Astrocyte of the hippocampus (primary cell): ENCODE measurements at places on chromosomes 11 and 22.

GRCh38 chr11:69956669-69957190 is 121.4 kb upstream of the ANO1 start:
- DNase-seq = no peak

- DNase-seq = peak; percentile 1
Measured at GRCh38 chr11:65855927-65856363, 2.0 kb downstream of the CFL1 start.

- DNase-seq = no peak
Measured at GRCh38 chr11:45722144-45722543, 56.7 kb upstream of the CHST1 start.

DNA sequence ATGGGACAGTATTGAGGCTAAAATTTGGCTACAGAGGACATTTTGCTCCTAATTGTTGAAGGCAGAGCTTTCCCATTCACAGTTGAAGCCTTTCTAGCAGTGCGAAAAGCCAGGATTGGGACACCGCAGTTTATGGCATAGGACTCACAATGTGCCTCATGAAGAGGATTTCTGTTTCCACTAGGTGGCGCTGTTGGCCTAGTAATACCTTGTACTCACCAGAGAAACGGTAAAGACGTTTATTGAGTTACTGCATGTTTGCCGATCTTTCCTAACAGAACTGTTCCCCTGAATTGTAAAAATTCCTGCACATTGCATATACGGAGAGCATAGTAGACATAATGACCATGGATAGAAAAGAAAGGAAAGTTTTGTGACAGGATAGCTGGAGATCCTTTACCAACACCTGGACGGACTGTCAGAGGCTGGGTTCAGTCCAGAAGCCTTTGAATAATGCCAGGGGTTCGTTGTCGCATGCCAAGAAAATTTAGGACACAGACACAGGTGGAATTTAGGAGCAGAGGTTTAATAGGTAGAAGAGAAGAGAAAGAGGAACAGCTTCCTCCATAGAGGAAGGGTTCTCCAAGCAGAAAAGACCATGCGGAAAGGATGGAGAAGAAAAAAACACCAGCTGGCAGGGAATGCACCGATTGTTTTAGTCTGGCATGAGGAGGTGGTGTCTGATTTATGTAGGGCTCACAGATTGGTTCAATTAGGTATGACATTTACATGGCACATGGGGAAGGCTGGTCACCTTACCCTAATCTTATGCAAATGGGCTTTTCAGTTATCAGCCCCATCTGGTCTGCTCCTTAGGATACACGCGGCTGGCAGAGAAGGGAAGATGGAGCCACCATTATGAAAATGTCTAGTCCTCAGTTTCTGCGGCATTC is 10.8 kb upstream of the OR51D1 start:
- peak; percentile 70 for DNase-seq

DNA sequence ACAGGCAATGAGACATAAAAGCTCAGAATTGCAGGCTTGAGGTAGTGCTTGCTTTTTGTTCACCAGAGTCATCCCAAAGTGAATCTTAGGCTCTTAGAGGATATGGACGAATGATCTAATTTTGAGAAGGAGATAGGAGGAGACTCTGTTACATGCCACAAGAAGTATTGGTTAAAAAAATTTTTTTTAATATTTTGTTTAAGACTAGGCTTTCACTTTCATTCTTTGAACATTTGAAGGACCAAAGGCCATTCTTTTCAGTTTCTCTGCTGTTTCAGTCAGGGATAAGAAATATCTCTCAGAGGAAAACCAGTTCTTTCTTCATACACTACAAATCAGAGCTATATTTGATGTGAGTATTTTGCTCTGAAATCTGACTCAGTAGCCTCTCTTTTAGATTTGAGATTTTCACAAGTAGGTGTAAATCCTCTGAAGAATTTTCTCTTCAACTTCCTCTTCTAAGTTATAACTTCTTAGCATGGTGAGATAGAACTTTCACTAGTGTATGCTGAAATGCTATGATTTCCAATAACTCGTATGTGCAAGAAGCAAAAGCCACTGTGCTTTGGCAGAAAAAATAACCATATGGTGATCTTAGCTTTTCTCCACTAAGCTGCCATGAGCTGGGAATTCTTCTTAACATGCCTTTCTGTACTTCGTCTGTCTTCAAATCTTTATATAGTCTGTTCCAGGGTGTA is 24.1 kb upstream of the FAM181B start:
- DNase-seq = no peak

- no peak for DNase-seq
Measured at GRCh38 chr11:32437495-32438345, 2.4 kb upstream of the WT1 start.

- DNase-seq = no peak
Measured at GRCh38 chr11:44537679-44538078, 27.8 kb upstream of the CD82 start.

DNA sequence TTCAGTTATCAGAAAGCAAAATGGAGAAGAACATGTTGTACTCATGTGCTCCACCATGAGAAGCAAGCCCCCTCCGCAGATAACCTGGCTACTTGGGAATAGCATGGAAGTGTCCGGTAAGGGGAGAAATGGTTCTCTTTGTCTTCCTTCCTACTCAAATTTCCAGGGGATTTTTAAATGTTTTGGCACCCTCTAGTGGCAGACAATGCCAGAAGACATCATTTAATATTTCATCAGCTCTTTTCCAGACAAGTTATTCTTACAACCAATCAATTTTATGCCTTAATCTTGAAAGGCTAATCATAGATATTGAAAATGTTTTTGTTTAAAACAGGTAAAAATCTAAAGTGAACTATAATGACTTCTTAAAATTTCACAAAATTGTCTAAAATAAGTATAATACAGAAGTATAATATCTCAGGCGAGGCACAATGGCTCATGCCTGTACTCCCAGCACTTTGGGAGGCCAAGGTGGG is 15.7 kb downstream of the CRTAM start:
- DNase-seq = peak; percentile 84

- peak; percentile 82 for DNase-seq
Measured at GRCh38 chr22:20566420-20567260, 59.2 kb downstream of the MED15 start.
